Stimulated activated naive CD8-positive, alpha-beta T cell treated with anti-CD3 and anti-CD28 coated beads, Interleukin-15, Interleukin-2, amounts not matched to agents 100 U/mL and 50 U/mL, for 24 hours (primary cell): ENCODE measurements at places on chromosomes 12 and 14.

DNA sequence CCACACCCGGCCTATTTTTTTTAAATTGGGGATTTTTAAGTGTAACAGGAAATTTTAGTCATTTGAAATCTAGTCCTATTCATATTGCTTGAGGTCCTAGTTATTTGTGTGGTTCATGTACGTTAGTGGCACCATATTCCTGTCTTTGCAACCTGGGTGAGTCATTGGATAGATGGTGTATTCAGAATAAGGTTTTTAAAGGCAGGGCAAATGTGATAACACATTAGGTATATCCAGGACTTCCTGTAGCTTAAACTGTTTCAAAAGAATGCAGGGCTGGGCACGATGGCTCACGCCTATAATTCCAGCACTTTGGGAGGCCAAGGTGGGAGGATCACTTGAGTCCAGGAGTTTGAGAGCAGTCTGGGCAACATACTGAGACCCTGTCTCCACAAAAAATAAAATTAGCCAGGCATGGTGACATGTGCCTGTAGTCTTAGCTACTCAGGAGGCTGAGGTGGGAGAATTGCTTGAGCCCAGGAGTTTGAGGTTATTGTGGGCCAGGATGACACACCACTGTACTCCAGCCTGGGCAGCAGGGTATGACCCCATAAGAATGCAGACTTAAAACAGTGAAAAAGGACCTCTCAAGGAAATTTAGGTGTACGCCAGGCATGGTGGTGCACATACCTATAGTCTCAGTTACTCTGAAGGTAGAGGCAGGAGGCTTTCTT, 8.1 kb downstream of the ATP6V0A2 start:
- no peak for DNase-seq

GRCh38 chr12:118874698-118875548, 106.4 kb upstream of the SRRM4 start:
- DNase-seq, result no peak

DNA sequence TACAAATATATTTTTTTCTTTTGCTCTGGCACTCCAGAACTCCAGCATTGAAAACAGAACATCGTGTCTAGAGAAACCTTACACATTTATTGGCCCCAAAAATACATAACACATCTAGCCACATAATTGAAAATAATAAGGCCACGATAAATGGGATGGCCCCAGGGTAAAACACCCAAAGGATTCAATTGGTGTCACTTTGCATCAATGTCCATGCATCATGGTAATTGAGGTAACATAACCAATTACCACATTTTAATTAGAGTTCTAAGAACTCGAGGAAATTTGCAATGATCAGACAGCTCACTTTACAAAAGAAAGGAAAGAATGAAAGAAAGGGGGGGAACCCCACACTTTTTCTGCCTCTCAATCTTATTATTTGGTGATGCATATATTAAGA, 151.8 kb upstream of the NPAS3 start:
- DNase-seq, result no peak

DNA sequence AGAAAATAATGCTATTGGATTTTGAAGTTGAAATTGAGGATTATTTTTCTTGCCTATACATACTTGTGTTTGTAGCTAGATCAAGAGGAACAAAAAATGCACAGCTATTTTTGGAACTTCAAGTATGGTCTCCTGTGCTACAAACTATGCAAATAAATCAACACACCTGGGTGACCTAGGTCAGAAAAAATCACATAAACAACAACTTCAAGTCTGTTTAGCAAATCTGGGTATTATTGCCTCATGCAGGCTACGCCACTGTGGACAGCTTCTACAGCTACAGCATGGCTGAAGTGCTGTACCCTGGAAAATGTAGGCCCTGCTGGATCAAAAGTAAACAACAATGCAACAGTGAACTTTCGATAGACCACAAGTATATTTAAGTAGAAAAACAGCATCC, 87.5 kb downstream of the SLC6A15 start:
- DNase-seq, result no peak

GRCh38 chr12:124395284-124395752, 100.4 kb downstream of the RFLNA start:
- DNase-seq, result no peak

GRCh38 chr12:95642583-95642982, 91.3 kb upstream of the USP44 start:
- DNase-seq, result no peak

GRCh38 chr14:61171727-61172126, 109.4 kb downstream of the TMEM30B start:
- no peak for DNase-seq

- DNase-seq, result no peak
Measured at GRCh38 chr12:92557422-92557724, 145.4 kb upstream of the PLEKHG7 start.

- DNase-seq, result no peak
Measured at GRCh38 chr12:112031472-112031871, 18.2 kb downstream of the ERP29 start.

- peak; percentile 94 for DNase-seq
Measured at GRCh38 chr12:6965026-6965661, 5.3 kb downstream of the PHB2 start.

DNA sequence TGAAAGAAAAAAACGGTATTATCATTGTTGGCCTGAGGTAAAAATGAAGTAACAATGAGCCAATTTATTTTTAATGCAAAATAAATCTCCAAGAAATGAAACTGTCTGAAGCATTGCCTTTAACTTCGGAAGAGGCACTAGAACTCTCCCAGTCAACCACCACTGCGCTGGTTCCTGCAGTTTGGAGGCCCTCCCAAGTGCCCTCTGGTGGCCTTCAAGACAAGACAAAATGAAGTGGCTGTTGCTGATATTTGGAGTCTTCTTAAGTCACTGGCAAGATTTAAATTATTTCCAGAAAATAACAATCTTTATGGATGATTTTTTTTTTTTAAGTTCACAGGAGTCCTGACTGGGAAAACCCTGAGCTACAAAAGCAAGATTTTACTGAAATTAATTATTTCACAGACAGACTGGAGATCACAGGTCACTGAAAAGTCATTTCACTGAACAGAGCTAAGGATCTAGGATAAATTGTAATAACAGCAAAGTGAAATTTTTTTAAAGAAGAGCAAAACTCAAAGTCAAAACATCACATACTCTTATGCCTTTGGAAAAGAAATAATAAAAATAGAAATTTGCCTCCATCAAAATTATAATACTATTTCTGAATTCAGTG, 58.2 kb downstream of the DICER1 start:
- peak; percentile 27 for DNase-seq

- no peak for DNase-seq
Measured at GRCh38 chr14:52124791-52125684, 56.2 kb upstream of the NID2 start.

DNA sequence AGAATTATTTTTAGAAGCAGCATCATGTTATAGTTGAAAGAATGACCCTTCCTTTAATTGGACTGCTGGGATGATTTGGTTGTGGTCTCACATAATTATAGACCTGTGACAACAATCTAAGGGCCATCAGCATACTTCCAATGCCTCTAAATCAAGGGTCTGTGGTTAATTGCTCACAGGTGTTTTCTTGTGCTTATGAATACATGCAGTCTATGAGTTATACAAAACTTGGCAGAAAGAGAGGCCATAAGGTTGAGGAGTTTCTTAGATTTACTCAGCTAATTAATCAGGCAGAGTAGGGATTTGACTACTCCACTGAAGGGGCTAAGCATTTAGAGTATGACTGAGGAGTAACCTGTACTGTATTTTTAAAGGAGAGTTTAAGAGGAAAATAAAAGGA, 37.0 kb upstream of the FRMD6 start:
- no peak for DNase-seq

DNA sequence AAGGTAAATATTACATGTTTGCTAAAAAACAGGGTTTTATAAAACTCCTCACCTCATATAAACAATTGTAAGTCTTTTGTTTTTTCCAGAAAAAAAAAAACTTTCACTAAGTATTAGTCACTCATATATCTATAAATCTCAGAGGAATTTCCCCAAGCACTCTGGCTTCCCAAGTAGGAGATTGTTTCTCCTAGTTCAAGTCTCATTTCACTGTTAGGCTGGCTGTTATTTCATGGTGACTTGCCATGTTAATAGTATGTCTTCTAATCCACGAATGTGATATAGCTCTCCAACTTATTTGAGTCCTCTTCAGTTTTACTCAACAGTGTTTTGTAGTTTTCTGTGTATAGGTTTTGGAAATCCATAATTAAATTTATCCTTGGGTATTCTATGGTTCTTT, 61.6 kb downstream of the CAPZA3 start:
- DNase-seq, result no peak

DNA sequence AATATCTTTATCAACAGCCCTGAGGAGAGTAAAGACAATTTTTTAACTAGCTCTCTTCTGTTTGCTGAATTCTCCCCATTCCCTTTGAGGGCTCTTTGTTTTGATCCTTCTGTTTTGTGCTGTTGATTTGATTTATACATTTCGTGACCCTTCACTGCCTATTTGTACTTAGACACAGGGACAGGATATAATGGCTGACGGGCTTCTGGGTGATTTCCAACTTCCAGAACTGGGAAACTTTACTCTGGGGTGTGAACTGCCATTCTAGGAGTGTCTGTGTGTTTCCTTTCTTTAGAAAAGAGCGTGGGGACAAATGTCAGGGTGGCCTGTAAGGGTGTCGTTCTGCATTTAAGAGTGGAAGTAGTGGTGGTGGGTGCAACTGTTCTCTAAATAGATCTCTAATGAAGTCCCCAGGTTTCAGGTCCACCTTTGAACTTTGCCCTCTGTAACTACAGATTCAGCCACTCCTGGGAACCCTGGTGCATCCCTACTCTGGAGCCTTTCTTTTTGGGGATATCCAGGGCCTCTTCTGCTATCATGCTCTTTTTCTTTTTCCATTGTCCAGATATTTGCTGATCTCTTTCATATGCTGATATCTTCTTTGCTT, 22.3 kb upstream of the SSPN start:
- DNase-seq, result no peak

DNA sequence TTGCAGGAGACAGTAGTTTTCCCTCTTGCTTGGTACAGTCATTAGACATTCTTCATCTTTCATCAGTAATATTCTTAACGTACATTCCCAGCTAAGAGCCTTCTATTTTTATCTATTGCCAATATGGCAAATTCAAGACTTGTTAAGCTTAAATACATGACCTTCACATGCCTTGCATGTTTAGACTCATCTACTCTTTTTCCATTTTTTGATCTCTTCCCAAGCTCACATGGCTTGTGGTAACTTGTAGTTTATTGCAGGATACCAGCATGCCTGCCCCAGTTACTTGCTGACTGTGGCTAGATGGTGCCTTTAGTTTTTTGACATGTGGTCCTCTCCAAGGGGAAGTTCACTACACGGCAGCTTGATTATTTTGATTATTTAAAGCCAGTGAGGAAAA, 729.0 kb downstream of the SLC6A15 start:
- no peak for DNase-seq

DNA sequence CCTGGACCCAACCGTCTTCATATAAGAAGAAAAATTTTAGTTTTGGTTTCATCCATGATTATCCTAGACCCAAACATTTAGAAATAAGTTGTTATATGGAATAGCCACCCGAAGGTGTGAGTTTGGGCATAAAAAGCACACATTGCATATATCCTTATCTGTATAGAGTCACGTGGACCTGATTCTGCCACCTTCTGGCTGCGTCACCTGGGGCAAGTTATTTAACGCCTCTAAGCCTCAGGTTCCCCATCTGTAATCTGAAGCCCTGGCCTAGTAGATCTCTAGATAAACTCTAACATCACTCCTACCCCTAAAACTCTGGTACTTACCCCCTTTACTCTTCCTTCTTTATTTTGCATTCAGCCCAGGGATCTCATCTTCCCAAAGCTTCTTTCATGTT, 14.3 kb upstream of the KRT5 start:
- no peak for DNase-seq

GRCh38 chr12:57455374-57456144, 452 bp downstream of the INHBE start:
- no peak for DNase-seq

DNA sequence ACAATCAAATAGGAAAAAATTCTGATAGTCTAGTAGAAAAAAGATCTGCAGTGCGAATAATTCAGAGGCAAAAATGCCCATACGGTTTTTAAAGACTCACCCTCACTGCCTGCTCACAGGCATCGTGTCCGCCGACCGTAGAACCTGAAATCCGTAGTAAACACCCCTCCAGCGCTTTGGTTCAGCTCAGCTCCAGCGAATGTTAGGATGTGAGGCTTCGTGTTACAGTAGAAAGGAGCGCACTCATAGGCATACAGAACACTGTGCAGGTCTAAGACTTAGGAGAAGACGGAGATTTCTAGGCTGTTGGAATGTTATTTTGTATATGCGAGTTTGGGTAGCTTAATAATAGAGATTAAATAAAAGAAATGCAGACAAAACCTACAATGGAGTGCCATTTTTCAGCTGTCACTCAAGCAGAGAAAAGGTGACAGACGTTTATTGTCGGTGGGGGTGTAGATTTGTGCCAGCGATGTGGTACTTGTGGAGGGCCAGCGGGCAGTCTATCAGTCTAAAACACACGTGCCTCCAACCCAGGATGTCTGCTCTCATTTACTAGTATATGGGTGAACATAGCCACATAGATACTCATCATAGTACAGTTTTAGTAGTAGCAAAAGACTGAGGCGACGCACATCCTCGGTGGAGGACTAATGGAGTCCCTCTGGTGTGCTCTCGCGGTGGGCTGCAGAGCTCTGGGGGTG, 25.7 kb downstream of the SFSWAP start:
- DNase-seq, result no peak

GRCh38 chr14:45867046-45867894, 614.3 kb upstream of the MIS18BP1 start:
- no peak for DNase-seq

DNA sequence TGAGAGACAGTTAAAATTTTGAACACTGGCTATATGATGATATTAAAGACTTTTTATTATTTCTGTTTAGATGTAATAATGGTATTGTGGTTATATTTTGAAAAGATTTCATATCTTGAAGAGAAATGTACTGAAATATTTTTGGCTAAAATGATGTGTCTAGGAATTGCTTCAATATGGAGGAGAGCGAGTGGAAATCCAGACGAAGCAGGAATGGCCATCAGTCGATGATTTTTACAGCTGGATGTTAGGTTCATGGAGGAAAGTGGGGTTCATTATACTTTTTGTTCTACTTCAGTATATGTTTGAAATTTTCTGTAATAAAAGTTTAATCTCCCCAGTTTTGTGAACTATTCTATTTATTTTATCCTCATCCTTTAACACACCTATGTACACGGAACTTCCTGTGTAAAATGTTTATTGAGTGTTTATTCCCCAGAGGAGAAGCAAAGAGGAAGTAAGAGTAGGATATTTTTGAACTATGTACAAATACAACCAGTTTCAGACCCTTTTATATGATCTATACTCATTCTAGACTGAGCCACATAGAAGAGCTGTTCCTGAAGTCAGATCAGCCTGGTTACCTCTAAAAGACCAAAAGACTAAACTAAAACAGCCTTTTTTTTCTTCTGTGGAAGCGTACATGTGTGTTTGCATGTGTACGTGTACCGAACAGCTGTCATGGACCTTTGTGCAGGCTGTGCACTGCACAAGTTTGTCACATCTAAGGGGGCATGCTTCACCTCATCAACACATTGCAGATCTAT, 211.0 kb upstream of the NUDT4 start:
- DNase-seq, result no peak
